ENCODE measurements at places on chromosomes 1 and 21.

DNA sequence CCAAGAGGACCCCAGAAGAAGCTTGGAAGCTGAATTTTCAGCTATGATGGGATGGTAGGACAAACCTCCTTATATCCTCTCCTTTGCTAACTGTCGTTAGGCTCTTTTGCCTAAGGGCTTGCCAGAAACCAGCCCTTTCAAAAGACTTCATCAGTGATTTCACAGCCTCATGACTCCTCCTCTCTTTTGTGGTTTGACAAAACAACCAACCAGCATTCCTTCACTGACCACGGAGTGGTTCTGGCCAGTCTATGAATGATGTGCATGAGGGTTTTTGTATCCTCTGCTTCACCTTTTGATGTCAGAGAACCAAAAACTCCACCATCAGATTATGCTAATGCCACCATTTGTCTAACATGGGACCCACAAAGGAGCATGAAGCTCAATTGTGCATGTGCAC is 116.9 kb upstream of the COA6 start:
- DNase-seq: no peak

GRCh38 chr1:84724128-84724860 is 34.0 kb upstream of the SSX2IP start:
- DNase-seq: peak; percentile 33

- DNase-seq: no peak
These were observed 130.0 kb downstream of the EDEM3 start for GRCh38 chr1:184624626-184625025.

DNA sequence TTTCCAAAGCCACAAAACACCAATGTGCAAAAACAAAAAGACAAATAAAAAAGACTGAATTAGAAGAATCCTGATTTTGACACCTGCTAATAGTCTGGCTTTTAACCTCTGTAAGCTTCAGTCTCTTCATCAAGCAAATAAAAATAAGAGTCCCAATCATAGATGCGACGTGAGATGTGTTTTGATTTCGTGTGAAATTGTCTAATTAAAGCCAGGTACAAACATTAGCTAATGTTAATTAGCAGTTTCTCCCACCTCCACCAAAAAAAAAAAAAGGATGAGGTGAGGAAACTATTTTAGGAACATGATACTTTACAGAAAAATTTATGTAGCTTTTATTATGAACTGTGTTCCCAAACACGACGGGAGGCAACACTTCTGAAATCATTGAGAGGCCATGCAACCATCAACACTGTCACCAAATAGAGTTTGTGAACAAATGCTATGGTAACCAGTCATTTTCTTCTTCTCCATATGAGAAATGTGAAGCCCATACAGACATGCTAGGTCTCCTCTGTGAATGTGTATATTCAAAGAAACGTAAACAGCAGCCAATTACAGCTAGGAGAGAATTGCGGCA is 6.7 kb upstream of the EVI5 start:
- no peak for DNase-seq

- DNase-seq: no peak
These were observed 8.6 kb upstream of the AK2 start for GRCh38 chr1:33045246-33045645.

- DNase-seq: no peak
These were observed 8.6 kb downstream of the YBEY start for GRCh38 chr21:46294647-46295176.

DNA sequence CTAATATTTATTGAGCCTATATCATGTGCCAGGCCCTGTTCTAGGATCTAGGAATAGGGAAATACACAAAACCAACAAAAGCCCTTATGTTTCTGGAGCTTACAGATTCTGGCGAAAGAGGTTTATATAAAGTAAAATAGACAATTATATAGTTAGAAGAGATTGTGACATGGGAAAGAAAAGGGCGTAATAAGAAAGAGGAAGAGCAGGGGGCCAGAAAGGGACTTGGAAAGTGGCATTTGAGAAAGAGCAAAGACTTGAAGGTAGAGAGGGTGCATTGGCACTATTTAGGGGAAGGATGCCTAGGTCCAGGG is 322.5 kb upstream of the FAM78B start:
- no peak for DNase-seq

GRCh38 chr1:11967028-11967547 is 13.2 kb upstream of the MFN2 start:
- no peak for DNase-seq

DNA sequence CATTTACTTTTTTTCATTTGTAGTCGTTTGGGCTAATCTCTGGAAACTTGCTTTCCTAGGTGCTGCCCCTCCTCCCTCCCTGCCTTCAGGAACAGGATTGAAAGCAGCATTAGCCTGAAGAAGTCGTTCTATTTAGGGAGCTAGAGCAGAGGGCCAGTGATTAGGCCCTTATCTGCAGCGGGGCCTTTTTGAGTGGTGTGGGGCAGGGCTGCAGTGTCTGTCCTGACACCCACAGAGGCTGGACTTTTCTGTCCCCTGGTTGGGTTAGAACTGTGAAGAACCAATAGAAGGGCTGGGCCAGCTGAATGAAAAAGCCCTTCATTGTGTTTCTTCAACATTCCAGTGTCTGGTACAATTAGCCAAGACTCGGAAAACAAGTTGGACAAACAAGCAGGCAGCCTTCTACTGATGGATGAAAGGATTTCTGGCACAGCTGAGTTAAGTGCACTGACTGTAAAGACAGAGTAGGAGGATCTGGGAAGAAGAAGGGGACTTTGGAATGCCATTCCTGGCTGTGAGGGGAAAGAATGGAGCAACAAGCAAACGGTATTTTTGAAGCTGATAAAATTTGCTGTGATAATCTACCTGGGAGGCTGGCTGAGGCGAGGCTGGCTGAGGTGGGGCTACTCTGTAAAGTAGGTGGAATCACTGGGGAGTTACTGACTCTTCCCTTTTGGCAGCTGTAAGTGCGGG is 9.7 kb downstream of the MACF1 start:
- no peak for DNase-seq

- no peak for DNase-seq
These were observed 47.1 kb upstream of the CSF3R start for GRCh38 chr1:36529769-36530260.

- no peak for DNase-seq
These were observed 17.6 kb downstream of the TTC39A start for GRCh38 chr1:51312718-51313117.

DNA sequence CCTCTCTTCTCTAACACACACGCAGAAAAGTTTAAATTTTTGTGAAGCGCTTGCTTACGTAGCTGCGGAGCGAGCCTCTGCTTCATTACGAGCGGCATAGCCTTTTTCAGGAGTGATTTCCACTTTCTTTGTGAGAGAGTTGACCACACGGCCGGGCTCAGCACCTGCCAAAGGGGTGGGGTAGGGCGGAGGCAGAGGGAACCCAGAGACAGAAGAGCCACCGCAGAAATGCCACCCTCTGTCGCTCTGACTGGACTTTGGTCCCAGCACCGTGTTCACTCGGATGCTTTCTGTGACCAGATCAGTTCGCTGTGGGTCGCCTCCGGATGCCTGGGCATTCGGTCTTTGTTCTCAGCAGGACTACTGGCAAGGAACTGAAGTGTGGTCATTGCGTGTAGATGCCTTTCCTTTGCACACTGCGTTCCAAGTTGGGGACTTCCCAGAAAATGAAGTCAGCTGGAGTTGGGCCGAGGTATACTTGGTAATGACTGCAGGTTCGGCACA is 883 bp downstream of the CHODL start:
- no peak for DNase-seq

DNA sequence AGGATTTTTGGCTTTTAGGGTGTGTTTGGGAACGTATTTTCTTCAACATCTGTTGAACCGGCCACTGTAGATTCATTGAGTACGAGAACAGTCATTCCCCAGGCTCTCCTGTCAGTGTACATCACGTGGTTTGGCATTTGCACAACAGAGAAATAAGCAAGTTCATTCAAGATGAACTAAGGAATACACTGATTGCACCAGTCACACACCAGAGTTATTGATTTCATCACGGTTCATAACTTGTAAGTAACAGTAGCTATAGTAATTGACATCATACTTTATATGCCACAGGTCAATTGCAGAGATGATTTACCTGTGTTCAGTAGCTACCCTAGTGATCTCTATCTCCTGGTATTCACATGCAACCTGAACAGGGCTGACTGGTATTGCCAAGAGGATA is 90.7 kb upstream of the ETS2 start:
- DNase-seq: no peak

DNA sequence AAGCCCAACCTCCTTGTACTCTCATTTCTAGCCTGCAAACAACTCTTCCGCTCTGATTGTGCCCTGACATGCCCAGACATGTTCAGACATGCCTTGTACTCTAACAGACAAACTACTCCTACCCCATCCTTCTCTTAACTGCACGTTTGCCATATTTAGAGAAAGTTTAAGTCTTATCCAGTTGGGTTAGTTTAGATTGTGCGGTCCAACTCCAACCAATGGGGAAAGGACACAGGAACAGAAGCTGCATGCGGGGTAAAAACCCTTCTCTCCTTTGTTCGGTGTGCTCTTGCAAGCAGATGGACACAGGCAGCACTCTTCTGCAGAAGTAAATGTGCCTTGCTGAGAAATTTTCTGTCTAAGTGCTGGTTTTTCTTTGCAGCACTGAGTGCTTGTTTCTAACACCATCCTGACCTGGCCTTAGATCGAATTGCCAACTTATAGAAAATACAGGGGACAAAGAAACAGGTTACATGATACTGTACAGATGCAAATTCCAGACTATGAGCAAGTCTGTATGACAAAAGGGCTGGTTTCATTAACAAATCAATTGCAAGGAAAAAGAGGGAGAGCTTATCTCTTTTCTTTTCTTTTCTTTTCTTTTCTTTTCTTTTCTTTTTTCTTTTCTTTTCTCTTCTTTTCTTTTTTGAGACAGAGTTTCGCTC is 35.8 kb upstream of the IFNGR2 start:
- no peak for DNase-seq

DNA sequence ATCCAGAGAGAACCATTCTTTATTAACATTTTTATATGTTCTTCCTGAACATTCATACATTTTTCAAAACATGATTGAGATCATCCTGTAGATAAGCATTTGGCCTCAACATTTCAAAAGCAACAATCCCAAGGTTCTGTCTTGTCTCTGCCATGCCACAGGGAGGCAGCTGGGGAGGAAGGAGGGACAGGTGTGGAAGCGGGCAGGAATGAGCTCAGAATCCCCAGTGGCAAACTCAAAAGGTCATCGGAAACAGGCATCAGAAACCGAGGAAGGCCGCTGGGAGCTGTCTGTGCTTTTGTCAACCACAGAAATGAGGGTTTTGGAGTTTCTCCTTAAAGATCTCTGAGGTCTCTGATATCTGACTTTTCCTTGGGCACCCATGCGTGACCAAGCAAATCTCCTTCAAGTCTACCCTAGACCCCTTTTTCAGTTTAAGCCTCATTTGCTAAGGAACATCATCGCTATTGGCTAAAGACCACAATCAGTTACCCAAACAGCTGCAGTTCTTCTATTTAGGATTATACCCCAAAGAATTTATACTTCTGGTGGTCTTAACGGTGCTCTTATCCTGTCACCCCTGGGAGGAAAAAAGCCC is 34.0 kb downstream of the RASSF5 start:
- no peak for DNase-seq

DNA sequence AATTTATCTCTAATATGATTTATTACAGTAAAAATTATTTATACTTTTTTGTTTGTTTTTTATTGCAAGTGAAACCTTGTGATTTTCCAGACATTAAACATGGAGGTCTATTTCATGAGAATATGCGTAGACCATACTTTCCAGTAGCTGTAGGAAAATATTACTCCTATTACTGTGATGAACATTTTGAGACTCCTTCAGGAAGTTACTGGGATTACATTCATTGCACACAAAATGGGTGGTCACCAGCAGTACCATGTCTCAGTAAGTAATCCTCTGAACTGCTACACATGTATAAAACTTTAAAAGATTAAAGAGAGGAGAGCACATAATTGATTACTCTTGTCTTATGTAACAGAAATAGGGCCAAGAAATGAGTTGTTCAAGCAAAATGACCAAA is 4.5 kb downstream of the CFHR3 start:
- no peak for DNase-seq

- DNase-seq: no peak
These were observed 111.6 kb upstream of the PDE4B start for GRCh38 chr1:65681096-65681495.

GRCh38 chr1:208058756-208059155 is 147.8 kb upstream of the CD34 start:
- DNase-seq: no peak

DNA sequence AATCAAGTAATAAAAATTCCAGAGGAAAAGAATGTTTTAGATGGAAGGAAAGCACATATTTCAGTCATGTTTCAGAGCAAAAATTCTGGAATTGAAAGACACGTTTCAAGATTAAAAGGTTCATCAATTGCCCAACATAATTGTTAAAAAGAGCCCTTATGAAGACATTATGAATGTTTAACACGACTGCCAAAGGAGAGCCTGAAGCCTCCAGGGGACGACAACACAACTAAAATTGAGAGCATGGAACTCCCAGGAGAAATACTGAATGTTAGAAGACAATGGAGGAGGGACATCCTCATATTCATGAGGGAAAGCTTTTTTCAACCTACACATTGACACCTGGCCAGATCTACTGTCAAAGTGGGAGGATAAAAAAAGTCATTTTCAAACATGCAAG is 16.0 kb downstream of the OR2T11 start:
- peak; percentile 40 for DNase-seq

DNA sequence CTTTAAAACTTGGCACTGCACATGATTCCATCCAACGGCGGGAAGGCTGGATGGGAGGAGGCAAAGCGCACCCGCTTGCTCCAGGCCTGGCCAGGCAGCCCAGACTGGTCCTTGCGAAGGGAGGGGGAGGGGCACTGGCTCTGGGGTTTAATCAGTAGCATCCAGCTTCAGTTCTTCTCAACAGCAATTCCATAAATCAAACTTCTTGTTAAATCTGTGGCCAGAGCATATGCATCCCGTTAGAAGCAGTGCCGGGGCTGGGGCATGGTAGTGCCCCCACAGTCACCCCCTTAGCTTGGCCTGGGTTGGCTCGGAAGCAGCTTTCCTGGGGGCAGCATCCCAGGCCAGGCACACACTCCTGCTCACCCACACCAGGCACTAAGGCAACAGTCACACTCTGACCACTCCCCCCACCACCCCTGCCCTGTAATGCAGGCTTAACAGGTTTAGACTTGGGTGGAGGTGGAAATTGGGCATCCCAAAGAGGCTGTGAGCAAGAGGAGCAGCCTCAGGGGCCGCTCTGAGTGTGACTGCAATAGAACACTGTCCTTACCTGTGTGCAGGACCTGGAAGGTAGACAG is 94.1 kb upstream of the CASZ1 start:
- no peak for DNase-seq

DNA sequence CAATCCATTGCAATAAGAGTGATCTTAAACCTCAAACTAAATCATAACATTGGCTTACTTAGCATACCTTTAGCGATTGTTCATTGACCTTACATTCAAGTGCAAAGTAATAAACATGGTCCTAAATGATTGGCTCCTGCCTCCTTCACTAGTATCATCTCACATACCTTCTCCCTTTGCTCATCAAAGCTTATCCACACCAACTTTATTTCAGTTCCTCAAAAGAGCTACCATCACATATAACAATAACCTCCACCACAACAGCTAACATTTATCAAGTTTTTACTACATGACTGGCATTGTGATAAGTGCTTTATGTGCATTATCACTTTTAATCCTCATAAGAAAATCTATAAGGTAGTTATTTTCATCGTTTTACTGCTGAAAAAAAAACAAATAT is 198.8 kb downstream of the COL24A1 start:
- no peak for DNase-seq
